ENCODE measurements at places on chromosomes 12 and 14.
A peak's percentile ranks its signal among the peaks of the same experiment; 100 is the strongest.

GRCh38 chr14:24631749-24632335 is 2.1 kb downstream of the GZMB start:
- no peak for DNase-seq

DNA sequence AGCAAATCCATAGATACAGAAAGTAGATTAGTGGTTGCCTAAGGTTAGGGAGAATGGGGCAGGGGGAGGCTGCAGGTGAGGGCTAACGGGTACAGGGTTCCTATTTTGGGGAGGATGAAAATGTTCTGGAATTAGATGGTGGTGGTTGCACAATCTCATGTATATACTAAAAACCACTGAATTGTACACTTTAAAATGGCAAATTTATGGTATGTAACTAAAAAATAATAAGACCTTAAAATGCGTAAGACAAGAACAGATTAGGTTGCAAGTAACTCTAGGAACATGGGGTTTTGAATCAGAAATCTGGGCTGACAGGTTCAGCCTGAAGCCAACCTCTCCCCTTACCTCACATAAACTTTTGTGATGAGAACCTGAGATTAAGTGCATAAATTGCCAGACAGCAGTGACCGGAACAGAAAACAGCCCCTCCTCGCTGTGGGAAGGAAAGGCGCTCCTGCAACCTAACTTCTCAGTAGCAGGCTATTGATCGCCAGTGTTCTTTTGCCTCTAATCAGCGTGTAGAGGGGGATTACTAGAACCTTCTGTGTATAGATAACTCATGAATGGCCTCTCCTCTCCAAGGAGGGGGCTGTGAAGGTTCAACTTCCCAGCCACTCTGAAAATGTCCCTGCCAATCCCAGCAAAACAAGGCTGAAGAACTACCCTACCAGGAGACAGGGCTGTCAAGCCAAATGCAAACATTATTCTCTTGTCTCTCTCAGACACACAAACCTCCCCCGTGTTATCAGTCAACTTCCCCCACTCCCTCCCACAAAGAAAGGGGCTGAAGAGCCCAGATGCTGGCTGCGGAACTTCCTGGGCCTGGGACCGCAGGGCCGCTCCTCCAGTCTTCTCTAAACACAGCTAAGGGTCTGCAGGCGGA is 1.9 kb downstream of the SSH1 start:
- no peak for DNase-seq

GRCh38 chr12:116545144-116545543 is 14.0 kb upstream of the MAP1LC3B2 start:
- DNase-seq, result no peak

GRCh38 chr14:74893614-74894091 is 11.9 kb downstream of the DLST start:
- no peak for DNase-seq

GRCh38 chr14:92688434-92689375 is 59.7 kb downstream of the LGMN start:
- peak; percentile 63 for DNase-seq

All from activated effector memory CD4-positive, alpha-beta T cell treated with anti-CD3 and anti-CD28 coated beads, Interleukin-2, amount 50 U/mL, for 16 hours (primary cell).